Activated naive CD8-positive, alpha-beta T cell treated with anti-CD3 and anti-CD28 coated beads for 36 hours (primary cell): ENCODE measurements at places on chromosomes 3 and 15.

GRCh38 chr3:24804095-24804494 is 309.4 kb upstream of the THRB start:
- no peak for DNase-seq

DNA sequence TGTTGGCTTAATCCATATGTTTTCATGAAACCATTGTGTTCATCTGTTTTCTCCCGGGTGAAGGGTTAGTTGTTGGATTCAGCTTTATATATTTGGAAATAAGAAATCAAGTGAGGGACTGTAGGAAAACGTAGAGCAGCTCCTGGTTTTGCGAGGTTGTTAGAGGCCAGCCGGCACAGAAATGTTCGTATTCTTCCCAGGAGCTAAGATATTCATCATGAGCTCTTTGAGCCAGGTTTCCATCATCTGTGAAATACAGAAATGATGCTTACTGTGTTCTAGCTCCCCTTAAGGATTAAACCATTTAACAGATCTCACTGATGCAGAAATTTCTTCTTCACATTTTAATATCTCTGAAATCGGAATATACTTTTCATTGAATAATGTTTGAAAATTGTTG is 235.5 kb downstream of the PTPRG start:
- DNase-seq, result no peak

- no peak for DNase-seq
Measured at GRCh38 chr3:116087426-116087825, 357.9 kb downstream of the LSAMP start.

DNA sequence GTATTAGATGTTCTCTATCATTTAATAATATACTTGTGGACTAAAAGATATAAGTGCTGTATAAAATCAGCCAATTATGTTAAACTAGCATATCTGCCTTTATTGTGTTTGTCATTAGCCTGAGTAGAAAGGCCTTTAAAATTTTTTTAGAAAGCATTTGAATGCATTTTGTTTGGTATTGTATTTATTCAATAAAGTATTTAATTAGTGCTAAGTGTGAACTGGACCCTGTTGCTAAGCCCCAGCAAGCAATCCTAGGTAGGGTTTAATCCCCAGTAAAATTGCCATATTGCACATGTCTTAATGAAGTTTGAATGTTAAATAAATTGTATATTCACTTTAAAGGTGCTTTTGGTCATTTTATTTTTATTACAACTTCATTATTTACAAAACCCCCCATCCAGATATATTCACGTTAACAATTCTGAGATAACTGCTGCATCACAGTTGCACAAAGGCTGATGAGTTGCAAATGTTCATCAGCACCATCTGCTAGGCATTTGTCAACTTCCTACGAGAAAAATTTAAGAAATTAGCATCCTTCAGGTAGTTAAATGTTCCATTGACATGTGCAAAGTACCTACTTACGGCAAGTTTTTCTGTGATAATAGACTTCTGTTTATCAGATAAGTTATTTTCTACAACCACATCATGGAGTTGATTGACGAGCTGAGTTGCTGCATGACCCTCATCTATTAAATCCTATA is 6.3 kb downstream of the EIF4A2 start:
- no peak for DNase-seq

- no peak for DNase-seq
Measured at GRCh38 chr3:143167969-143168854, 48.6 kb downstream of the CHST2 start.

- DNase-seq, result peak; percentile 45
Measured at GRCh38 chr3:8622873-8623691, 21.5 kb downstream of the SSUH2 start.

GRCh38 chr3:187714404-187714979 is 12.1 kb upstream of the RTP2 start:
- peak; percentile 63 for DNase-seq
